ENCODE measurements at places on chromosomes 5 and 9.

- no peak for DNase-seq
Measured at GRCh38 chr9:108194154-108194553, 661.6 kb downstream of the ACTL7B start.

GRCh38 chr5:72651109-72651508, 143.9 kb upstream of the ZNF366 start:
- DNase-seq = no peak

DNA sequence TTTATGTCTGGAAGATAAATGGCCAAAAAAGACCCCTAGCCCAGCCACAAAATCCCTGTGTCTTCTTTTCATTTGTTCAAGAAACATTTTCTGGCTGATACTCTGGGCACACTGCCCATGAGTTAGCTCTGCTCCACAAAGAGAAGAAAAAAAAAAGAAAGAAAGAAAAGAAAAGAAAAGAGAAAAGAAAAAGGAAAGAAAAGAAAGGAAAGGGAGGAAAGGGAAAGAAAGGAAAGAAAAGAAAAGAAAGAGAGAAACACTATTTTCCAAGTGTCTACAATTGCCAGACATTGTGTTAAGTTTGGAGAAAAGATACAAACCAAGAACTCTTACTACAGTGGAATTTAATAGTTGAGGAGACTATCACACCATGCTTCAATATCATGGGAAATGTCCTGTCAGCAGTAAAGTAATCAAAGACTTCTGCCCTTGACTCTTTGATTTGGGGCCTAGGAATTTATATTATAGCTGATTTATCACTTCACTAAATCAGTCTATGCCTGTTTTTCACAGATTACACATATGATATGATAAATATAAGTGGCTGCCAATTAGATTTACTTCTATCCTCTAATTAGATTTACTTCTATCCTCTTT, 3.0 kb downstream of the TRMO start:
- DNase-seq = no peak

DNA sequence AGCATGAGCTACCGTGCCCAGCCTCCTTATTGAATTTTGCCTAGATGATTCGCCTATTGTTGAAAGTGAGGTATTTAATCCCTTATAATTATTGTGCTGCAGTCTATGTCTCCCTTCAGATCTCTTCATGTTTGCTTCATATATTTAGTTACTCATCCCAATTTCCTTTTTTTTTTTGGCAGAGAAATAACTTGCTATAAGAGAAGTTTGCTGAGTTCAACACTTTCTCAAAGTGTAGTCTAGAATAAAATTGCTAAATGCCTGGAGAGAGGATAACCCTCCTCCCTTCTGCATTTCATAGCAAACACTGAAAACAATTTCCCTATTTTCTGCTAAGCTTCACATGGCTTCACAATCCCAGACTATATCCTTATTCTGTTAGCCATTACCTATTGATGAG, 136.6 kb upstream of the CD180 start:
- no peak for DNase-seq
